ENCODE measurements at places on chromosomes 3 and 15. TPM values are rescaled to one million over a fixed set of nuclear protein-coding genes. Genes with fewer than 3 reads are reported as not detected.
A peak's percentile ranks its signal among the peaks of the same experiment; 100 is the strongest.

DNA sequence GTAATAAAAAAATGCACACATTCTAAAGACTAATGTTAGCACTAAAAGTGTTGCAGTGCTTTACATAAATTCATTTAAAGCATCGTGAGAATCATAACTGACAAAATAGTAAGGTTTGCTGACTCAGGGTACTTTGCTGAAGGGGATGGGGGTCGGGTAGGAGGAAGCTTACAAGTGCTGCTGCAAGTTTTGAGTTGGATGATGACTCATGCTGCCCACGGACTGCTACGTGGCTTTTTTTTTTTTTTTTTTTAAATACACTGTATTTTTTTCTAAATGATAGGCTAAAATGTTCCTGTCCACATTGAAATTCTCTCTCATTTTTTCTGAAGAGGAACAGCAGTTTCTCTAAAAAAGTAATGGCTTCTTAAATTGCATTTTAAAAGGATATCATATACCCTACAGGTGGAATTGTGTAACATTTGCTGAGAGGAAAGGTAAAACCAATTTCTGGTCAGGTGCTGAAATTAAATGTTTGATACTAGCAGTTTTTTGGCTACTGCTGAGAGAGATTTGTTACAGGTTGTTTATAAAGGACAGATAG, 2.2 kb downstream of the MAPK6 start:
- peak overlapping the region; percentile 92 for H3K27ac ChIP-seq
- H3K4me3 ChIP-seq, result peak overlapping the region; percentile 4
- no peaks in the 10 kb centered on the region for H3K4me1 ChIP-seq
- DNase-seq, result no peak

GRCh38 chr15:51134416-51135199, 39.9 kb upstream of the TNFAIP8L3 start:
- no peak overlapping the region for H3K27ac ChIP-seq
- H3K36me3 ChIP-seq, result no peaks in the 10 kb centered on the region
- H3K27me3 ChIP-seq, result no peaks in the 10 kb centered on the region
- no peak overlapping the region for H3K4me3 ChIP-seq
- no peak for DNase-seq
- no peaks in the 10 kb centered on the region for H3K4me1 ChIP-seq

DNA sequence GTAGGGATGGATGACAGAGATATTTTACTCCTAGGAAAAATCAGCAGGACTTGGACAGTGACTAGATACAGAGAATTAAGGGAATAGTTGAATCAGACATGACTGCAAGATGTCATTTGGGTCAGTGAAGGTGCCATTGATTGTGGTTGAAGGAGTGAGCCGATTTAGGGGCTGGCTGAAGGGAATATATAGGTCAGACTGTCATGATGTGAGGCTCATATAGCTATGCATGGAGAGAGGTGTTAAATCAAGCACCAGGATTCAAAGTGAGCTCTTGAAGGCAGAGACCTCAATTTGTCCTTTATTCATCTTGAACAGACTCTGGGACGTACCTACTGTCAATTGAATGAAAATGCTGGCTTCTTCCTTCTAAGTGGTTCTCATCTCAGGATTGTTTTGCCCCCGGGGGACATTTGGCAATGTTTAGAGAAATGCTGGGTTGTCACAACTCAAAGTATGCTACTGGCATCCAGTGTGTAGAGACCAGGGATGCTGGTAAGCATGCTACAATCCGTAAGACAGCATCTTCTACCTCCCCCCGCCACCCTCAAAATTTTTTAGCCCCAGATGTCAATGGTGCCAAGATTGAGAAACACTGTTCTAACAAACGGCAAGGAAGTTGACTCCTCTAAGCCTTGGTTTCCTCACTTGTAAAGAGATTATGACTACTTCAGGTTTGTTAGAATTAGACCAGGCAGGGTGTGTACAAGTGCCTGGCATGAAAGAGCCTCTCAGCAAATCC, 7.8 kb downstream of the ATP2C1 start:
- no peak overlapping the region for H3K4me3 ChIP-seq
- DNase-seq, result no peak
- H3K27me3 ChIP-seq, result no peaks in the 10 kb centered on the region
- no peak overlapping the region for H3K27ac ChIP-seq
- H3K4me1 ChIP-seq, result peaks cover 28% of the 10 kb centered on the region
- no peaks in the 10 kb centered on the region for H3K36me3 ChIP-seq

DNA sequence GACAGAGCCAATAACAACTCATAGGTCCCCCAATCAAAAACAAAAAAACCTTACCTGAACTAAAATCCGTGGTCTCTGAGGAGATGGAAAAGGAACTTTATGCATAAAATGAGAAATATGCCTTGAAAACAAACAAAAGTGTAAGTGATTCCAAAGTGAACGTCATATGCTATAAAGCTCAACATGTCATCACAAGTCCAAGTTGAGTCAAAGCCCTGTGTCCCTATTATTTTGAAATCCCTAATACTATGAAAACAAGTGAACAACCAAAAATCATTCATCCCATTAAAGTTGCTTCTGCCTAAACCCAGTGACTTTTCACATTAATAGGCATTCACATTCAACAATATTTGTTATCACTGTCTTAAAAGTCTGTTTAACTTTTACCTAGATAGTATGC, 59.4 kb downstream of the DENND4A start:
- H3K4me1 ChIP-seq, result no peaks in the 10 kb centered on the region
- H3K4me3 ChIP-seq, result no peak overlapping the region
- no peak overlapping the region for H3K27ac ChIP-seq
- H3K27me3 ChIP-seq, result no peaks in the 10 kb centered on the region
- no peak for DNase-seq

- H3K27ac ChIP-seq, result peak overlapping the region; percentile 74
- no peaks in the 10 kb centered on the region for H3K4me1 ChIP-seq
- H3K4me3 ChIP-seq, result no peak overlapping the region
- H3K36me3 ChIP-seq, result no peaks in the 10 kb centered on the region
- H3K27me3 ChIP-seq, result no peaks in the 10 kb centered on the region
These were observed 7.5 kb downstream of the TMEM40 start for GRCh38 chr3:12751571-12751970.

DNA sequence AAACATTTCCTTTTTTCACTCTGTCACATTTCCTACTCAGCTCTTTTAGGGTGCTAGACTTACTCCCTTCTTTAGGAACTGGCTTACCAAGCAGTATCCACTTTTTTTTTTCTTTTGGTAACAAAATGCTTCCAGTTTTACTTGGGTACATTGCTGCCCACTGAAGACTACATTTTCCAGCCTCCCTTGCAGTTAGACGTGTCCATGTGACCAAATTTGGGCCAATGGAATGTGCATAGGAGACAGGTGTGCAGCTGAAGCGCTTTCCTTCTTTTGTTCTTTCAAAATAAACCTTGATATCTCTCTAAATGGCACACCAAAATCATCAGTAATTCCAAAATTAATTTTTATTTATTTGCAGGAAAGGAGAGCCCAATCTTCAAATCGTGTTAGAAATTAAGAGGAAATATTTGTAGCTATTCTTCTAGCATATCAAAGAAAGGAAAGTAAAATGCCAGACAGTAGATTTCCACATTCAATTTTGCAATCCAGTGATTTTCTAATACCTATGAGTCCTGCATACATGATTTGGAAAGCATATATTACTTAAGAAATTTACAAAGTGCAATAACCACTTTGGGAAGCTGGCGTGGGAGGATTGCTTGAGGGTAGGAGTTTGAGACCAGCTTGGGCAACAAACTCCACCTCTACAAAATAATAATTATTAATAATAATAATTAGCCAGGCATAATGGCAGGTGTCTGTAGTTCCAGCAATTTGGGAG, 422.0 kb upstream of the FRG2C start:
- H3K27ac ChIP-seq, result no peak overlapping the region
- DNase-seq, result no peak
- no peaks in the 10 kb centered on the region for H3K36me3 ChIP-seq
- H3K4me1 ChIP-seq, result no peaks in the 10 kb centered on the region
- no peak overlapping the region for H3K4me3 ChIP-seq

GRCh38 chr15:53072077-53072476, 281.9 kb upstream of the ONECUT1 start:
- H3K4me1 ChIP-seq, result no peaks in the 10 kb centered on the region
- no peaks in the 10 kb centered on the region for H3K36me3 ChIP-seq
- H3K27me3 ChIP-seq, result no peaks in the 10 kb centered on the region
- no peak overlapping the region for H3K4me3 ChIP-seq

The B3GNT5 gene
- 1.7 TPM for total RNA-seq

DNA sequence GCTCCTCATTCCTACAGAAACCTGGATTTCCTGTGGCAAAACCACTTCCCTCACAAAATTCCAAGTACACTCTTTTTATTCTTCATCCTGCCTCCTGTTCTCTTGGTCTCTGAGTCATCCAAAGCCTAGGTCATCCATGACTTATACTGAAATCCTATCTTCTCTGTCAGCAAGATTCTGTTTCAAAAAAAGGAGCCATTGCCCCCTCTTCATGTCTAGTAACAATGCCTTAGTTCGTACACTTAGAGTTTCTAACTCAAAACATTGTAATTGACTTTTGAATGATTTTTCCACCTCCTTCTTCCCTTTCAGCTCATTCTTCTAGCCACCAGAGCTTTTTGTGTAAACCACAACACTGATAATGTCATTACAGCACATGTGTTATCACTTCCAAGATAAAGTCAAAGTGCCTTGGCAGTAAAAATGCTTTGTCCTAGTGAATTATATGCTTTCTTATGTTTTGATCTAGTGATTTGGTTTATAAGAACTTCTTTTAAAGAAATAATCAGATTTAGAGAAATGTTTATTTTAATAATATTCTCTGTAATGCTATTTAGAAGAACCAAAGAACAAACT, 256.5 kb upstream of the NECTIN3 start:
- no peak for DNase-seq
- no peaks in the 10 kb centered on the region for H3K36me3 ChIP-seq
- H3K4me1 ChIP-seq, result no peaks in the 10 kb centered on the region
- H3K27ac ChIP-seq, result no peak overlapping the region
- H3K4me3 ChIP-seq, result no peak overlapping the region
- no peaks in the 10 kb centered on the region for H3K27me3 ChIP-seq

- H3K27me3 ChIP-seq, result no peaks in the 10 kb centered on the region
- no peaks in the 10 kb centered on the region for H3K4me1 ChIP-seq
- no peak for DNase-seq
- H3K4me3 ChIP-seq, result no peak overlapping the region
- H3K36me3 ChIP-seq, result no peaks in the 10 kb centered on the region
These were observed 166.1 kb downstream of the OSBPL10 start for GRCh38 chr3:31815006-31815405.
